ENCODE measurements at places on chromosomes 11 and 22. TPM values are rescaled to one million over a fixed set of nuclear protein-coding genes. Genes with fewer than 3 reads are reported as not detected.

Gene ACR
- total RNA-seq, result 1.8 TPM

Gene PRG2
- total RNA-seq, result 0.84 TPM

Gene CD248
- 118 TPM for total RNA-seq

Gene MUC5AC
- not detected for total RNA-seq

Gene BATF2
- total RNA-seq, result 3.6 TPM

Gene MISFA
- total RNA-seq, result 6.6 TPM

Gene OR52N4
- total RNA-seq, result 0.78 TPM

Gene C11orf16
- total RNA-seq, result not detected

Gene GAB4
- not detected for total RNA-seq

Gene FREY1
- total RNA-seq, result 0.65 TPM

Gene LYVE1
- 165 TPM for total RNA-seq

Gene ANO3
- total RNA-seq, result 1.6 TPM

Gene CBLIF
- total RNA-seq, result not detected

DNA sequence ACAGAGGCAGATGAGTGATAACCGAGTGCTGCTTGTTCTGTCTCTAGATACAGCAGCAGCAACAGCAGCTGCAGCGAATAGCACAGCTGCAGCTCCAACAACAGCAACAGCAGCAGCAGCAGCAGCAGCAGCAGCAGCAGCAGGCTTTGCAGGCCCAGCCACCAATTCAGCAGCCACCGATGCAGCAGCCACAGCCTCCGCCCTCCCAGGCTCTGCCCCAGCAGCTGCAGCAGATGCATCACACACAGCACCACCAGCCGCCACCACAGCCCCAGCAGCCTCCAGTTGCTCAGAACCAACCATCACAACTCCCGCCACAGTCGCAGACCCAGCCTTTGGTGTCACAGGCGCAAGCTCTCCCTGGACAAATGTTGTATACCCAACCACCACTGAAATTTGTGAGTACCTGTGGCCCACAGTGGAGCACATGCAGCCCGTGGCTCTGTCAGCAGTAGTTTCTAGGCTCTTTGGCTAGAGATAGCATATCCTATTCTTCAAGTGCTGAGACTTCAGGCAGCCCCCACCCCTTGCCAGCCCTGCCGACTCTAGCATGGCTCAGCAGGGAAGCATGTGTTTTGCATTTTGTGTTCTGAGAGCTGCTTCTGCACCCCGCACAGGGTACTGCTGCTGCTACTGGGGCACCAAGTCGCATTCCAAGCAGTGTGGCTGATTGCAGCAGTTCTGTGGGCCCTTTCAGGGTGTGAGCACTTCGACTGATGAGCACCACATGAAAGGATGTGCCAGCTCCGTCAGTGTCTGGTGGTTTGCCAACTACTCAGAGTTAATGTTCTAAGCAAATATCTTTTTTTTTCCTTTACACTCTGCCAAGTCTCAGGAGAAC, 59.2 kb downstream of the MED15 start:
- no peak overlapping the region for H3K4me3 ChIP-seq
- peaks cover 13% of the 10 kb centered on the region for H3K36me3 ChIP-seq
- DNase-seq, result peak; percentile 67

- no peaks in the 10 kb centered on the region for H3K27me3 ChIP-seq
- DNase-seq, result peak; percentile 24
- H3K4me1 ChIP-seq, result no peaks in the 10 kb centered on the region
- H3K36me3 ChIP-seq, result no peaks in the 10 kb centered on the region
- H3K27ac ChIP-seq, result no peak overlapping the region
Observed at GRCh38 chr22:25360411-25360810, 141.0 kb downstream of the CRYBB2 start.

- DNase-seq, result no peak
- H3K4me1 ChIP-seq, result no peaks in the 10 kb centered on the region
- no peaks in the 10 kb centered on the region for H3K36me3 ChIP-seq
- H3K27ac ChIP-seq, result no peak overlapping the region
- no peaks in the 10 kb centered on the region for H3K27me3 ChIP-seq
Observed at GRCh38 chr11:65789230-65790103, 2.6 kb downstream of the OVOL1 start.

- H3K36me3 ChIP-seq, result no peaks in the 10 kb centered on the region
- H3K27ac ChIP-seq, result no peak overlapping the region
- no peak overlapping the region for H3K4me3 ChIP-seq
- H3K4me1 ChIP-seq, result no peaks in the 10 kb centered on the region
Observed at GRCh38 chr11:78647986-78648875, 73.6 kb upstream of the NARS2 start.

GRCh38 chr11:114200351-114201133, 95.7 kb upstream of the NNMT start:
- H3K4me3 ChIP-seq, result no peak overlapping the region
- no peaks in the 10 kb centered on the region for H3K27me3 ChIP-seq
- DNase-seq, result no peak
- H3K27ac ChIP-seq, result peak overlapping the region; percentile 73
- no peaks in the 10 kb centered on the region for H3K36me3 ChIP-seq

DNA sequence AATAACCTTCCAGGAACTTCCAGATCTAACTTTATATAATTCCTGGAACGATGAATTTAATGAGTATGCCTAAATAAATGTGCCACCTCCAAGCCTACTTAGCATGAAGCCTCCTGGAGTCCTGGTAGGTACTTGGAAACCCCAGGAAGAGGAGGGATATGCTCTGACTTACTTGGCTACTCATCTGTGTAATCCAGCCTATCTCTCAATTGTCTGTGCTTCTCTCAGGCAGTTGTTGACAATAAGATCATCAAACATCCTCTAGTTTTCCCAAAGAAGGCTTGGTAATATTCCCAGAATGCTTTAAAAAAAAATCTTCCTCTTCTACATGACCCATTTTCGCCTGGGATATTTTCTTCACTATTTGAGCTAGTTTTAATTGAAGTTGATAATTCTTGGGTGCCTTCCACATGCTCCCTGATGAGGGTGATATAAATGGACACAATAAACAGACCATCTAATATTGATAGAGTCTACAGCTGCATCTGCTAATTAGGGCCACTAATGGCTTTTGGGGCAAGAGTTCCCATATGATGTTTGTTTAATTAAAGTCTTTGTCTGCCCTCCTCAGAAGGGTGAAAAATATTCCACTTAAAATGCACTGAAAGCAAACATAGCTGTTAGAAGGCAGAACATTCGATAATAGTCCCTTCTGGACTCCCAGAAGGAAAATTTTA, 75.5 kb upstream of the RAB38 start:
- no peak for DNase-seq
- H3K27me3 ChIP-seq, result no peaks in the 10 kb centered on the region
- H3K4me1 ChIP-seq, result no peaks in the 10 kb centered on the region
- no peak overlapping the region for H3K27ac ChIP-seq

GRCh38 chr11:115060840-115061239, 382.5 kb downstream of the NXPE2 start:
- H3K4me3 ChIP-seq, result no peak overlapping the region
- H3K27ac ChIP-seq, result no peak overlapping the region
- H3K27me3 ChIP-seq, result no peaks in the 10 kb centered on the region
- H3K36me3 ChIP-seq, result no peaks in the 10 kb centered on the region

- H3K4me1 ChIP-seq, result no peaks in the 10 kb centered on the region
- no peak overlapping the region for H3K4me3 ChIP-seq
- no peaks in the 10 kb centered on the region for H3K27me3 ChIP-seq
- H3K27ac ChIP-seq, result no peak overlapping the region
- no peaks in the 10 kb centered on the region for H3K36me3 ChIP-seq
Observed at GRCh38 chr11:124277804-124278203, 21.6 kb downstream of the OR8G5 start.

DNA sequence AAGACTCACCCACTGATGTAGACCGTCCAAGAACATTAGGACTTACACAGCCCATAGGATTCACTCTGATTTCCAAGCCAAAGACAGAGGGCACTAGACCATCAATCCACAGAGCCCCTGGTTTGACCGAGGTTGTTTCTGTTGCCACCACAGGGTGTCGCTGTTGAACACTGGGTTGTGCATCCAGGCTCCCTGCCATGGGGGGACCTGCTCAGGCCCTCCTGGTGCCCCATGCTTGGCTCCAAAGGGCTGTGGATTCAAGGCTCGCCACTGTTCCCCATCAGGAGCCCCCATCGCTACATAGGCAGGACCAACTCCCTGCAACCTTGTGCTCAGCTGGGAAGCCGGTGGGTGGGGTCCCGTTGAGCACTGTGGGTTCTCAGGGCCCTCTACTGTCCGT, 128.0 kb upstream of the ANO1 start:
- no peaks in the 10 kb centered on the region for H3K36me3 ChIP-seq
- no peaks in the 10 kb centered on the region for H3K4me1 ChIP-seq
- DNase-seq, result peak; percentile 40
- H3K27me3 ChIP-seq, result no peaks in the 10 kb centered on the region
- no peak overlapping the region for H3K27ac ChIP-seq

DNA sequence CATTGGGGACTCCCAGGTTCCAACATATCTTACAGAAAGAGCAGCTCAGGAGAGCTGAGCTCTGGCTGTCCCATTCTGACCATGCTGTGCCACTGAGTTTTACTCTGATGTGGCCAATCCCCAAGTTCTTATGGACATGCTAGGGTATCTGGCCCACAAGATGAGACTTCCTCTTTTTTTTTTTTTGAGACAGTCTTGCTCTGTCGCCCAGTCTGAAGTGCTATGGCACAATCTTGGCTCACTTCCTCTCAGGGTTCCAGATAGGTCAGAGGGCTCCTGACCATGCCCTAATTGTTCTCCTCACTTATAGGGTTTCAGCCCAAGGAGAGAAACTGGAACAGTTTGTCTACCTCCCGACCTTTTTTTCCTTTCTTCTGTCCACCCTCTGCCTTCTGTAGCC, 152.3 kb upstream of the CCDC90B start:
- DNase-seq, result no peak
- H3K27ac ChIP-seq, result no peak overlapping the region
- H3K36me3 ChIP-seq, result no peaks in the 10 kb centered on the region
- no peaks in the 10 kb centered on the region for H3K27me3 ChIP-seq
- H3K4me1 ChIP-seq, result no peaks in the 10 kb centered on the region
- no peak overlapping the region for H3K4me3 ChIP-seq

DNA sequence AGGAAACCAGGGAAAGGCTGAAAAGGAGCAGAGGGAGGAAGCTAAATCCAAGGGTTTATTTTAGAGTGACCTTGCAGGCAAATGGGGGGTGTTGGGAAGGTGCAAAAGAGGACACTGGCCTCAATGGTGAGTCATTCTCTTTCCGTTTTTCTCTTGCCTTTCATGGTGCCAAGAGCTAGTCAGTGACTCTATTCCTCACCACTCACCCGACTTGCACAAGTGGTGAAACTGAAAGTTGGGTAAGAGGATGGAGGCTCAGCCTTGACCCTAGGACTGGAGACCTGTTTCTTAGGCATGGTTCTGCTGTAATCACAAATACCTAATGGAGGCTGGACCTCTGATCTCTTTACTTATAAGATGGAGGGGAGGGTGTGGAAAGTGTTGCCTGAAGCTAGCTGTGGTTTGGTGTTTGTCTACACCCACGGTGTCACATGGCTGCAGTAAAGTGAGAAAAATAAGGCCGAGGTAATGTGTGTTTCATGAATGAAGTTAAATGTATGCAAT, 67.3 kb upstream of the CREB3L1 start:
- H3K27me3 ChIP-seq, result no peaks in the 10 kb centered on the region
- DNase-seq, result no peak
- no peak overlapping the region for H3K27ac ChIP-seq
- H3K4me1 ChIP-seq, result no peaks in the 10 kb centered on the region
- no peaks in the 10 kb centered on the region for H3K36me3 ChIP-seq

DNA sequence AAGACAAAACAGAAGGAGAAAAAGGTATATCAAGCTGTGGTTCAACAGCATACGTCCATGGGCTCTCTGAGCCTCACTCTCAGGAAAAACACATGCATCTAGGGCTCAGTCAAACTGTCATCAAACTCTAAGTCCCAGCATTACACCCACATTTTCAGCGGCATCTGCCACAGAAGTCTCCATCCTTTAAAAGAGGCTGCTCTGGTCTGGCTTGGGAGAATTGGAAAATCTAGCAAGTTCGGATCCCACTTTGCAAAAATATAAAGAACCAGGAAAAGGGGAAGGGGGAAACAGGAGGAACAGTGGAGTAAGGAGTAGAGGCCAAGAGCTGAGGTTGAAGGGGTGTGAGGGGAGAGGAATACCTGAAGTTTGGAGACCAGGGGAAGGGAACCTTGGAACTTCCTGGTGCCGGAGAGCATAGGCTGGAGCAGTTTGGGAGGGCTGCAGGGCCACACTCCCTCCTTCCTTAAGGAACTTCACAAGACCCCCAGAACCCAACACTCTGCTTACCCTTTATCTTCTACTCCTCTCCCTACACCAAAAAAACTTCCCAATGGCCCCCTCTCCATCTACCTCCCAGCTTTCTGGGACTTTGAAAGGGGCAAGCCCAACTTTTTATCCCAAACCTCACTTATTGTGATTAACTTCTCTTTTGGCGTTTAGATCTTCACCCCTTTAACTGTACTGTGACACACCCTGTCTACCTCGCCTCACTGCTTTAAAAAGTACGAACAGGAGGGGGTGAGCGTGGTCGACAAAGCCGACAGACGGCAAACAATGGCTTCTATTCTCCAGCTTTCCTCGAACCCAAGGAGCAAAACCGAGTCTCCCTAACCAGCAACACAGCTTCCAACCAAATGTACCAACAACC, 4.0 kb downstream of the PAX6 start:
- H3K27ac ChIP-seq, result no peak overlapping the region
- H3K27me3 ChIP-seq, result no peaks in the 10 kb centered on the region
- no peak for DNase-seq
- no peak overlapping the region for H3K4me3 ChIP-seq
- no peaks in the 10 kb centered on the region for H3K36me3 ChIP-seq
